ENCODE measurements at places on chromosomes 16 and 17. TPM values are rescaled to one million over a fixed set of nuclear protein-coding genes. Genes with fewer than 3 reads are reported as not detected.

Gene CA7
- total RNA-seq = 0.27 TPM

Gene IL34
- not detected for total RNA-seq

Gene KRT9
- total RNA-seq = not detected

Gene ANKRD40CL
- not detected for total RNA-seq

Gene MILR1
- total RNA-seq = 1.3 TPM

Gene FBXL16
- total RNA-seq = 8.0 TPM

Gene CHST5
- total RNA-seq = not detected

Gene RHBDL3
- not detected for total RNA-seq

Gene NPIPB12
- 83.6 TPM for total RNA-seq

Gene KRT36
- total RNA-seq = not detected

GRCh38 chr16:782258-782657, 5.9 kb downstream of the RPUSD1 start:
- no peak overlapping the region for H3K4me3 ChIP-seq
- DNase-seq = no peak
- peaks cover 3% of the 10 kb centered on the region for H3K27me3 ChIP-seq
- peaks cover 9% of the 10 kb centered on the region for H3K36me3 ChIP-seq
- no peak overlapping the region for H3K27ac ChIP-seq

GRCh38 chr17:81097134-81097942, 62.4 kb downstream of the BAIAP2 start:
- DNase-seq = peak; percentile 79
- H3K27ac ChIP-seq = no peak overlapping the region
- peaks cover 46% of the 10 kb centered on the region for H3K4me1 ChIP-seq
- H3K4me3 ChIP-seq = no peak overlapping the region
- H3K27me3 ChIP-seq = no peaks in the 10 kb centered on the region
- no peaks in the 10 kb centered on the region for H3K36me3 ChIP-seq

GRCh38 chr16:84367750-84368307, 509 bp upstream of the ATP2C2 start:
- peaks cover 53% of the 10 kb centered on the region for H3K27me3 ChIP-seq
- H3K36me3 ChIP-seq = no peaks in the 10 kb centered on the region
- no peak overlapping the region for H3K27ac ChIP-seq
- DNase-seq = no peak
- H3K4me1 ChIP-seq = peaks cover 5% of the 10 kb centered on the region

GRCh38 chr17:36946726-36947091, 2.0 kb upstream of the AATF start:
- peaks cover 45% of the 10 kb centered on the region for H3K27me3 ChIP-seq
- H3K36me3 ChIP-seq = peaks cover 22% of the 10 kb centered on the region
- H3K4me3 ChIP-seq = no peak overlapping the region
- peaks cover 37% of the 10 kb centered on the region for H3K4me1 ChIP-seq

GRCh38 chr17:73815474-73815873, 171.2 kb upstream of the SDK2 start:
- H3K4me3 ChIP-seq = no peak overlapping the region
- DNase-seq = no peak
- H3K27me3 ChIP-seq = no peaks in the 10 kb centered on the region

DNA sequence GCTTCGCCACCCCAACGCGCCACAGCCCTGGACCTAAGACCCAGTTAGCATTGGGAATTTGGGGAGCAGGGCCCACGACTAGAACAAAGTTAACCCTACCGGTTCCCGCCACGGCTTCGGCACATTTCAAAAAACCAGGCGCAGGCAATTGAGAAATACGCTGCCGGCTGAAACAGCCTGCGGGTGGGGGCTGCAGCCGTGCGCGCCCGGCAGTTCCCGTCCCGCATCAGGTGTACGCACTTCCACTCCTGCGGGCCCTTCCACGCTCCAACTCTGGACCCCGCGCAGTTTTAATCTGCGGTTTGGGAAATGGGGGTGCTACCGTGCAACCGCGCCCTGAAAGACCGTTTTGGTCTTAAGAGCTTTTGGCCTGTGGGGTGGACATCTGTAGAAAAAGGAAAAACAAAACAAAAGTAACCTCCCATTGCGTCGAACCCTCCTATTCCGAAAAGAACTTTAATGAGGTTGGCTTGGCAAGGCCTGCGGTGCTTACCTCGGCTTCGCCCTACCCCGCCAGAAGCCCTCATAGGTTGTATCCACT, 7.1 kb downstream of the IRX5 start:
- peaks cover 22% of the 10 kb centered on the region for H3K4me1 ChIP-seq
- no peak overlapping the region for H3K27ac ChIP-seq
- H3K4me3 ChIP-seq = no peak overlapping the region
- H3K27me3 ChIP-seq = peaks cover 79% of the 10 kb centered on the region

DNA sequence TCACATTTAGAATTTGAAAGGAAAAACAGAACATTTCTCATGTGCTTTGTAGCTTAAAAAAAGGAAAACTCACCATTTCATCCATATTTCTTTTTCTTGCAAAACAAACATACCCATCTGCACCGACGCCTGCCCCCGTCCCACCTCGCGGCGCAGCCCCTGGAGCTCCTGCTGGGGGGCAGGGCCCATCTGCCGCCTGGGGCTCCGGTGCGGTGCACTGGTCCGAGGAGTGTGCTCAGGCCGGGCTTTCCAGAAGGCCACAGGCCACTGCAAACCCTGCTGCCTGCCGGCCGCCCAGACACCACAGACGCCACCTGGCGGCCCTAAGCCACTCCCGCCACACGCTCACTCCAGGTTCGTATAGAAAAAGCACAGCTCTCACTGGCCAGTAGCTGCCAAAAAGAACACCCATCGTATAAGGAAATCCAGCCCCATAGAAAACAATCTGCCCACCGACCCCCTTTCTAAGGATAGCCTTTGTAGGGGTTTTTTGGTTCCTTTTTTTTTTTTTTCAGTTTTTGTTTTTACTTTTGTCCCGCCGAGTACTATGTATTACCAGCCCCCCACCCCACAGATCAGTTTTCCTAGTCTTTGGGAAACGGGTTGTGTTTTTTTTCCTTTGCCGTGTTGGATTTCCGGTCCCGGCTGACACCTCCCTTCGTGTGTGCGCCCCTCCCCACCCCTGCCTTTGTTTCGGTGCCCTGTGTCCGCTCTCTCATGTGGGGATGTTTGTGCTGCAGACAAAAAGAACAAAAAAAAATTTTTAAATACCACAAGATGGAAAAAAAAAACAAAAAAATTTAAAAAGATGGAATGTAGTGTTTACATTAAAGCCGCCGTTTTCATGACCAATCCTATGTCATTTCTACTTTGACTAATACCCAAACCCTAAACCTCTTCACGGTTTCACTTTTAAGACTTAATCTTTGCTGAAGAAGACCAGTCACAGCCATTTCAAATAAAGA, 68.8 kb downstream of the AMFR start:
- H3K27ac ChIP-seq = peak overlapping the region; percentile 94
- peaks cover 36% of the 10 kb centered on the region for H3K4me1 ChIP-seq
- H3K36me3 ChIP-seq = no peaks in the 10 kb centered on the region
- H3K27me3 ChIP-seq = no peaks in the 10 kb centered on the region
- DNase-seq = peak; percentile 71

DNA sequence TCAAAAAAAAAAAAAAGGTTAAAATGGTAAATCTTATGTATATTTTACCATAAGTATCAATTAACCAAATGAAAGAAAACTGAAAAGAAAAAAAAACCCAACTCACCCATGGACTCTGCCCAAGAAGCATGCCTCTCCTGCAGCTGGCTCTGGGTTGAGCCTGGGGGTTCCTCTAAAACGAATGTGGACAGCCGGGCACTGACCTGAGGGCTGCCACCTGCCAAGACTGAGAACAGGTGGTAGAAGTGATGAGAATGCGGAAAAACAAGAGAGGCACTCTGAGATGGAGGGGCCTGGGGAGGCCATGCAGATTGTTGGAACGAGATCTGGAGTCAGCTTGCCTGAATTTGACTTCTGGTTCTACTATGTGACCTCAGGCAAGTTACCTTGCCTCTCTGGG, 85.5 kb upstream of the MSI2 start:
- DNase-seq = no peak
- H3K27ac ChIP-seq = no peak overlapping the region
- peaks cover 2% of the 10 kb centered on the region for H3K4me1 ChIP-seq
- peaks cover 23% of the 10 kb centered on the region for H3K27me3 ChIP-seq

DNA sequence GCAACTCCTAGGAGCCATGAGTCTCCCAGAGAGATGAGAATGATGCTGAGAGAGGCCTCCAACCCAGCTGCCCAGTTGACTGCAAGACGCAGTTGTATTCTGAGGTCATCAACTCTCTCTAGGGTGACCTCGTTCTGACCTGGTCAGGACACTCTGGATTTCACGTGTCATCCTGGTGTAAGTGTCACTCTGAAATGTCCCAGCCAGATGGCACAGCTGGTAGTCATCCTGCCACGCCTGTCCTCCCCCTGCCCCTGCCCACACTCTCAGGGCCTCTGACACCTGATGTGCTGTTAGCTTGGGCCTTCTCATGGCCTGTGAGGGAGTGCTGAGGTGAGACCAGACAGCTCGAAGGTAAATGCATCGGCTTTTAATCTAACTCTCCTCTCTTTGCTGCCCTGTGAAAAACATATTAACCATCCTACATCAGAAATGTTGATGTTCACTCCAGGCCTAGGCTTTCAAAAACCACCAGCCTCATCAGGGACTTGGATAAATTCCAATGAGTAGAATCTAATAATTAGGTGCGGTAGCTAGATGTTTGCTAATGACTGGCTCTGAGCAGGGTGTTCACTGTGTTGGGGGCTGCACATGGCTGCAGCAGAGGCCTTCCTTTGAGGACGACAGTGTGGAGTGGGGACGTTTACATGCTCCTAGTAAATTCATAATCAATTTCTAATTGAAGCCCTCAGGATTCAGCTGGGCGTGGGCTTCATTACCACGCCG, 13.8 kb downstream of the MLYCD start:
- no peak overlapping the region for H3K27ac ChIP-seq
- H3K27me3 ChIP-seq = no peaks in the 10 kb centered on the region
- no peaks in the 10 kb centered on the region for H3K4me1 ChIP-seq
- peaks cover 25% of the 10 kb centered on the region for H3K36me3 ChIP-seq

DNA sequence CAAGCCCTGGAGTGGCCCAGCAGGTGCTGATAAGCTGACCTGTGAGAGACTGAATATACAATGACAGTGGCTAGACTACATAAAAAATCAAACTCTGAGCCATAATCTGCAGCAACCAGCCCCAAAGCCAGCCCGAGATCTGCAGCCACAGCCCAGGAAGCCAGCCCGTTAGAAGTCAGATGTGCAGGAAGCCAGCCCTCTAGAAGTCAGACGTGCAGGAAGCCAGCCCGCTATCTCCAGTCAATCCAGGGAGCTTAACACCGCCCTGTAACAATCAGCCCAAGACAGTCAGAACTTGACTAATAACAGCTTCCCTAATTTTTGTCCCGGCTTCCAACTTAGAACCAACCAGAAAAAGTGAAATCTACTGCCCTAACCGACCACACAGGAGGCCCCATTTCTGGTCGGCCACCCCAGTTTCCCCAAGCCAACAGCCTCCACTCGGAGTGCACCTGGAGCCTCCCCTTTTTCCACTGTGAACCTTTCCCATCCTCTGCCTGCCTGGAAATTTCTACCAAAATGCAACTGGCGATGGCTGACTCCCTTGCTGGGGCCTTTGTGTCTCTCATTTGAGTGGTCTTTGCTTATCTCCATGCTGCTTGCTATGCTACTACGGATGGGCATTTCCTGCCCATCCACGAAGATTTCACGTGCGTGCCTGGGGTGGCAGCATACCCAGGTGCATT, 769.3 kb downstream of the KCNJ18 start:
- no peaks in the 10 kb centered on the region for H3K27me3 ChIP-seq
- no peak for DNase-seq
- no peak overlapping the region for H3K27ac ChIP-seq
- H3K36me3 ChIP-seq = no peaks in the 10 kb centered on the region
- no peak overlapping the region for H3K4me3 ChIP-seq

GRCh38 chr16:56005958-56006357, 130.8 kb upstream of the CES5A start:
- H3K4me1 ChIP-seq = no peaks in the 10 kb centered on the region
- no peak overlapping the region for H3K27ac ChIP-seq
- no peak overlapping the region for H3K4me3 ChIP-seq
- DNase-seq = no peak

GRCh38 chr17:16442141-16442540, 26.8 kb downstream of the TRPV2 start:
- H3K27ac ChIP-seq = peak overlapping the region; percentile 91
- peak overlapping the region; percentile 96 for H3K4me3 ChIP-seq
- peaks cover 67% of the 10 kb centered on the region for H3K36me3 ChIP-seq
- H3K4me1 ChIP-seq = peaks cover 59% of the 10 kb centered on the region

DNA sequence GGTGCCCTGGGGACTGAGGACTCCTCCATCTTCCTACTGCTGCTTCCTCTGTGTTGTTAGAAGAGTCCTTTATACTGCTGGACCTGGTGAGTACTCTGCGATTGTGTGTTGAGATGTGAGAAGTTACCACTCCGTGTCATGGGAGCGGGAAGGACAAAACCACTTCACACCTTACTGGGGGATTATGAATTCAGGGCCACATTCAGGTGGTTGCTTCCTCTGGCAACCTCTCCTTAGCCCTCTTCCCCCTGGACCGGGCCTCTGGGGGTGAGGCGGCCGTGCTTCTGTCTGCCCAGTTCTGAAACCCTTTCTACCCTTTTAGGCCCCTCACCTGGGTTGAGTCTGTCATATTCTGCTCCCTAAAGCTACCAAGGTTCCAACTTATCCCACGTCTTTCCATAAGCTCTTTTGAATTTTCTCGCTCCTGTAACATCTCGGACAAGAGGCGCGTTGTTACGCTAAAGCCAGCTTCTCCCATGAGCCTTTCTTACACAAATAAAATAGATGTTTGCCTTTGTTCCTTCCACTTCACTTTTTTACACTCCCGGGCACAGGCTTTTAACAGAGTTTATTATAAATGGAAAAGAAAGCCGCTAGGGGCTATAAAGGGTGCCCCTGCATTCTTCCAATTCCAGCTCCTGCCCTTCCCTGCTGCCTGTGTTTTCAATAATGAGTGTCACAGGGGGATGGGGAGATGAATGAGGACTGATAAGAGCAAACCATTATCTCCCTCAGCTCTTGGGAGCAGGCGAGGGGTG, 20.7 kb upstream of the CDH13 start:
- no peak overlapping the region for H3K27ac ChIP-seq
- H3K4me1 ChIP-seq = no peaks in the 10 kb centered on the region
- peaks cover 10% of the 10 kb centered on the region for H3K27me3 ChIP-seq
- DNase-seq = no peak
- H3K4me3 ChIP-seq = no peak overlapping the region

DNA sequence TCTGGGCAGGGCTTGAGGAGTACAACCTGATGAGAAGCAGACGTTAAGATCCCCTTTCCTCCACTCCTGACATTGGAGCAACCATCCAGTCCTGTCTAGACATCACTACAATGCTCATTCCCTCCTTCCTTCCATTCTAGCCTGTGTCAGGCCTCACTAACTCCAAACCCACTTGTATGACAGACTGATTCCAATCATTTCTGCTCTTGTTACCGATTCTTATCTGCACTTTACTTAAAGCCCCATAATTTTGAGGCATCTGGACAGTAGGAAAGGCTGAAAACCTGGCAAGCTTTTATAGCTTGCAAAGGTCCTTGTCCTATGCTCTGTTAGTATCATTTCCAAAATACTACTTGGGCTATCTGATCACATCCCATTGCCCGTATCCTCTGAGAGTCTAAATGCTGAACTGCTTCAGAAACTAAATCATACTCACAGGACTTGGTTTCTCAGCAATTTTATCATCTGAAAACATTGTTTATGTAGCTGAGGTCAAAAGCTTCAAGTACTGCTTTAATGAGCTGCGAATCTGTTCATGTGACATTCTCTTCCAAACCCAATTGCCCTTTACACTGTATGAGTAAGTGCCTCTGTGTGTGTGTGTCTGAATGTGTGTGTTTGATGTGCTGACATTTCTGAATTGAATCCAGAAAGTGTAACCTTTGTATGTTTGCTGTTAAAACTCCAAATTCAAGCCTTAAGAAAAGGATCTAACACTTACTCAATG, 57.2 kb upstream of the CACNG3 start:
- DNase-seq = no peak
- peak overlapping the region; percentile 1 for H3K27ac ChIP-seq
- H3K4me3 ChIP-seq = no peak overlapping the region
- peaks cover 3% of the 10 kb centered on the region for H3K4me1 ChIP-seq
- H3K27me3 ChIP-seq = no peaks in the 10 kb centered on the region
